ENCODE measurements at places on chromosomes 7 and 10.
A peak's percentile ranks its signal among the peaks of the same experiment; 100 is the strongest.

DNA sequence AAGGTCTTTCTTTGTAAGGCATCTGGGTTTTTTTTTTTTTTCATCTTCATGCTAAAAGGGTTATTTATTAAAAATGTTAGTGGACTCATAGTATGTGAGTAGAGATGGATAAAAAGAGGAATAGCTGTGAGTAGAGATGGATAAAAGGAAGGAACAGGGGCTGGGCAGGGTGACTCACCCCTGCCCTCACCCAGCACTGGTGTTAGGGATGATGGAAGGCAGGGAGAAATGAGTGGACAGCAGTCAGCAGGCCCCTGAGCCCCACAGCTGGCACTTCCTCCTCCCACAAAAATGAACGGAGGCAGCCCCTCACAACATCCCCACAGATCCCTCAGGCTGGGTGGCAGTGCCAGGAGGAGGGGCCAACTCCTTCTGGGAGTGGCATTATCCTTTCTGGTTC lies 39.3 kb downstream of the ANTXRL start:
- DNase-seq: no peak

DNA sequence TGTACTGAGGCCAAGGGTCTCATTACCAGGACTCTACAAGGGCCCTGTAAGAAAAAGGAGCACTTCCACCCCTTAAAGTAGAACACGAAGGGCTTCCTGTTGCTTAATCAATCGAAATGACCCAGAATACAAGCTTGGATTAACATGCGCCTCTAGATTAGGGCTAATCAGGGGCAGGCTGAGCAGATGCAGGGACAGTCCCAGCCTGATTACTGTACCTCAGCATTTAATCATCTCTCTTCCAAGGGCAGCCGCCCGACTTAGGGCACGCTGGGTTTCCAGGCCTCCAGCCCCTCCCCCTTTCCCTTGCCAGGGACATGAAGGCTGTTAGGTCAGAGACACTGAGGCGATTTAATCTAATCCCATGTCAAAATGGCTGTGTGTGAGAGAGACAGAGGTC lies 138.6 kb downstream of the NRF1 start:
- no peak for DNase-seq

DNA sequence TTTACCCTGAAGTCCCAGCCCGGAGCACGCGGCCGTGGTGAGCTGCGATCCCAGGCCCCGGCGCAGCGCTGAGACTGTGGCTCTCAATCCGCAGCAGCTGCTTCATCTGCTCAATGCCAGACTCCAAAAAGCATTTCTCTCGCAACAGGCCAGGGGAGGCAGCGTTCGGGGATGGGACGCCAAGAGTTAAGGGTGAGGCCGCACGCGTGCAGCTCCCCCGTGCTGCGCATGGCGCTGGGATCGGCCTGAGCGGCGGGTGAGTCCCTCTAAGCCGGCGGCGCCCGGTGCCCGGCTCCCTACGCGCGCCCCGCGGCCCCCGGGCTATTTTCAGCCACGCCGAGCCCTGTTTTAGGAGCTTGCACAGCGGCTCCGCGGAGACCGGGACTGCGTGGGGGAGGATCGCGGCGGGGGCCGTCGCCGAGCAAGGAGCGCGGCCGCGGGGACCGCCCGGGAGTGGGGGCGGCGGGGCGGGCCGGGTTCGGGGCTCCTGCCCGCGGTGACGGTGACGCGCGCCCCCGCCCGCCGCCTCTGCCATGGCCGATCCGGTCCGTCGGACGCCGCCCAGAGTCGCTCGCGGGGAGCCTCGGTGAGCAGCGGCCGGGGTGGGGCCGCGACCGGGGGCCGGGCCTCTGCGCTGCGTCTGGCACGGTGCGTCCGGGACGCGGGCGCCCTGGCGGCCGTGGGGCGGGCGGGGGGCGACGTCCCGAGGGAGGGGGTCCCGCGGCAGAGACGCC lies 29.4 kb upstream of the JAKMIP3 start:
- DNase-seq: peak; percentile 70

- DNase-seq: no peak
These were observed 125.8 kb downstream of the CRPPA start for GRCh38 chr7:16295558-16295957.

GRCh38 chr7:104931181-104931781 lies 82.7 kb upstream of the KMT2E start:
- DNase-seq: peak; percentile 58

GRCh38 chr10:128125416-128125943 lies 743 bp downstream of the MKI67 start:
- peak; percentile 9 for DNase-seq

DNA sequence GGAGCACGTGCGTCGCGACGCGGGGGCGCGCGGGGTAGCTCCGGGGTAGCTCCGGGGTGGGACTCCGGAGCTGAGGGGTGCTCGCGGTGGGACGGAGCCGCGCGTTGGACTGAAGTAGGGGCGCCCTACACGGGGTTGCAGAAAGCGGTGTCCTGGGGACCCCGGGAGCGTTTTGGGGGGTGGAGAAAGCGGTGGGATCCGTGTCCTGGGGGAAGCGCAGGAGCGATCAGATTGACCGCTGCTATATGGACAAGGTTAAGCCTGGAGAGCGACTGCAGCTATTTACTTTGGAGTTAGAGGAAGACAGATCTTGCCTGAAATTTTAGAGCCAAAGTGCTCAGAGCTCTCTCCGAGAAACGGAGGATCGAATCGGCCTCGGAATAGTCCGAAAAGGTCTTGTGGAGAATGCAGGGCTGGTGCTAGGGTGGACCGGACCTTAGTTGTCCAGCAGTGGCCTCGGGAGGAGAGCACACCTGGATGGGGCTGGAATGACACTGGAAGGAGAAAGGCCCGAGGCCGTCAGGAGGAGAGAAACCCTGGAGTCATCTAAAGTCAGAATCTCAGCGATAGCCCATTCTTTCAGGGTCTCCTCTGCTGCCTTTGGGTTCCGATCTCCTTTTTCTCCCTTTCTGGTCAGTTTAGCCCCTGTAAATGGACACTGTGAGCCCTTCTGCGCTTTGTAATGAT lies 564 bp downstream of the PDSS1 start:
- peak; percentile 10 for DNase-seq

- no peak for DNase-seq
These were observed 43.4 kb downstream of the CUZD1 start for GRCh38 chr10:122802282-122802681.

DNA sequence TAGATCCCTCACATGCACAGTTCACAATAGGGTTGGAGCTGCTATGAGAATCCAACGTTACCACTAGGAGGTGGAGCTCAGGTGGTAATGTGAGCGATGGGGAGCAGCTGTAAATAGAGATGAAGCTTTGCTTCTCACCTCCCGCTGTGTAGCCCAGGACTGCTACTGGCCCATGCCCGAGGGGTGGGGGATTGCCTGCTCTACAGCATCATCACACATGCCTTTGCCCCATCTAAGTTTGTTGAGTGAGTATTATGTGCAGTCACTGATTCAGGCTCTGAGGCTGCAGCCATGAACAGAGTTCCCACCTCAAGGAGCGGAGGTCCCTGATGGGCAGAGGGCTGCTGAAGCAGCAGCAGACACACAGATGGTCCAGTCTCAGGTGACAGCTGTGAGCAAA lies 94.1 kb downstream of the CHST15 start:
- DNase-seq: no peak

GRCh38 chr10:52217531-52217930 lies 96.5 kb upstream of the DKK1 start:
- DNase-seq: no peak

GRCh38 chr10:3225561-3225960 lies 53.0 kb upstream of the PITRM1 start:
- no peak for DNase-seq

DNA sequence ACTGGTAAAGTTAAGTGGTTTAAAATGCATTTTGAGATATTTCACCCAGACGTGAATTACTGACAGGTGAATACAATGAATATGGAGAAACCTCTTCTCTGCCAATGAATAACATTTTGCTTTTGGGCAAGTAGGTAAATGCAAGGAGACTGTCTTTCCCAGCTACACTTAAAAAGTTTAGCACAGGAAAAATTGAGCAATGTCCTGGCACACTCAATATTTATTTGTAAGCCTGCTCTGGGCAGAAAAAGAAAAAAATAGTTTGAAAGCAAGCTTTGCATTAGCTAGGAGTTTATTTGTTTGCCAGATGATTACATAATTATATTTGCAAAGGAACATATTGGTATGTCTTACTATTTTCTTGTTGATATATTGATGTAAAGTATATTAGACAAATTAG lies 624.2 kb downstream of the ACTR3B start:
- DNase-seq: no peak

DNA sequence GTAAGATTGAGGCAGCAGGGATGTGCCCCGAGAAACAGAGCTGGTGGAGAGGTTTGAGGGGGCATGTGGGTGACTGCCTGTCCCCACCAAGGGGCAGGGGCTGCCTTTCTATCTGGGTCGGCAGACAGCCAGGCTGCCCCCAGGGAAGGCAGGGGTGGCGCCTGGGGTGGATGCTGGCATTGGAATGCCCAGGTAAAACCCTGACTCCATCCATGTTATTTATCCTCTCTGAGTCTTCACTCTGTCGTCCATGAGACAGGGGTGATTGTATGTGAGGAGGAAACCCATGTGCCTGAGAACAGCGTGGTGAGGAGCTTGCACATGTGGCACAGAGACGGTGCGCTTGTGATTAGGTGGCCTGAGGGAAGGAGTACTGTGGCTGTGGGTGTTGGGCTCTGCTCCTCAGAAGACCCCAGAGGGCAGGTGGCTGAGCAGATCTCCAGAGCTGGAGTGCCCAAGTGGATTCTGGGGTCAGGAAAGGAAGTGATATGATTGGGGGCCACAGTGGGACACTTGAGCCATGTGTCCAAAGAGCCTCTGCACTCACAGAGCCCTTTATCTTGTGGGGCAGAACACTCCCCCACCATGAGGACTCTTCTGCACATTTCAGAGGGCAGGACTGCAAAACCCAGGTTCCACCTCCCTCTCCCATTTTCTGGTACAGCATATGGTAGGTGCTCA lies 100.4 kb upstream of the RET start:
- no peak for DNase-seq

DNA sequence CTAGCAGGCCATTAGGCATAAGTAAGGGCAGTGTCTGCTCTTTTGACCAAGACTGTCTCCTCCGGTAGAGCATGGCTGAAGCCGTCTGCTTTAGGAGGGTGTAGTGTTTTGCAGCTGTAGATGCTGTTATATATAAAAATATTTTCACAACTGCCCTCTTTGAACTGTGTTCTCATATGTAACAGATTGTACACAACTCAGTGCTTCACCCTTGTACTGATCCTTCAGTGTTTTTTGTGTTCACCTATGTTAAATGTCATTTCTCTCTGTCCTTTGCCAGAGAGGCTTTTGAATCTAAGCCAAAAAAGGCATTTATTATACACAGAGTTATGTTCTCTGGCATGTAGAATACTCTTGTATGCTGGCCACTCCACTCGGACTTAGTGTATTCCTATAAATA lies 135.5 kb downstream of the BICC1 start:
- DNase-seq: no peak

DNA sequence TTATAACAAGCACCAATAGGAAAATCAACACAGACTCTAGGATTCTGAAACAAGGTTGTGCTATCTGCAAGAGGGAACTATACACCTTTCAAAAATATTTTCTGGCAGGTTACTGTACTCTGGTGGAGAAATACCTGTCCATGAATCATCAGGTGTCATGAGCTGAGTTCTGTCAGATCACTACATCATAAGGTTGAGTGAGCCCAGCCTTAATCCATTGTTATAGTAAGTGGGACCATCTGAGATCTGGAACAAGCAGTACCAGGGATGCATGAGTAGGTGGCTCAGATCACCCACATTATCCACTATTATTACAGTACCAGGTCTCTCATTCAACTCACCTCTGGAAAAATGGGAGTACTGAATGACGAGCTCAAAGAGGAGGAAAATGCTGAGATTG lies 212.4 kb downstream of the DGKI start:
- DNase-seq: no peak

GRCh38 chr7:31074120-31074383 lies 21.9 kb downstream of the ADCYAP1R1 start:
- no peak for DNase-seq

- peak; percentile 48 for DNase-seq
These were observed 607.8 kb downstream of the PARD3 start for GRCh38 chr10:34207343-34207742.

DNA sequence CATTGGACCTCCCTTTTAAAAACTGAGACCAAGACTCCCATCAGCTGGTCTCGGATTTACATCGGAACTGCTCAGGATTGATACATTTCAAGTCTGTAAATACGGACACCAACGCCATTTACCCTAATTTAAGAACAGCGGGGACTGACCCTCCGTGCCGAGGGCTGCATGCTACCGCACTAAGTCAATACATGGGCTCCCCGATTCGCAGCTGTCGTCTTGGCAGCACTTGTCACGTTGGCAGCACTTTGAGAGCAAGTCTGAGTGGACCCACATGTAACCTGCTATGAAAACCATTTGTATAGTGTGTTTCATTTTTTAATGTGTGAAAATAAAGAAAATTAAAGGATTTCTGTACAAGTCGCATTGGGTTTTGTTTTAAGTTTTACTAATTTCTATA lies 83.4 kb downstream of the EZH2 start:
- DNase-seq: no peak

DNA sequence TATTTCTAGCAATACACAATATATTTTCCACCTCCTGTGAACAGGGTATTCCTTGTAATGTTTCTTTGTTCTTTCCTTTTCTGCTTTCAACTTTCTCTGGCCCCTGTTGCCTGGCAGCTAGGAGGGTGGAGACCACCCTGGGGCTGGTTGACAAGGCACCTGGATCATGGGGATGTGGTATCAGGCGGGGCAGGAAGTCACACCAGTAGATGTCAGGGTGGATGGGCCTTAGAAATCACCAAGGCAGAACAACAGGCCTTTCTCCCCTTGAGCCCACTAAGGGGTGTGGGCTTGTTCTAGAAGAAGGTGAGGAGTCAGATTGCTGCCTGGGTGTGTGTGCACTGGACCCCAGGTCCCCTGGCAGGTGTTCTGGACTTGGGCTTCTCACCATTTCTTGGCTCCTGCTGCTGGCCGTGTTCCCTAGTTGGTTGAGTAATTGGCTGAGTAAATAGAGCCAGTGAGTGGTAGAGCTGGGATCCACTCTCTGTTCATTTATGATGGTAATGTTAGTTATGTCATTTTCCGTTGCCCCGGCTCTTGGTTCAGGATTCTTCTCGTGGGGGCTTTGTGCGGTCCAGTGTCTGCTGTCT lies 24.9 kb downstream of the ZNF783 start:
- no peak for DNase-seq

DNA sequence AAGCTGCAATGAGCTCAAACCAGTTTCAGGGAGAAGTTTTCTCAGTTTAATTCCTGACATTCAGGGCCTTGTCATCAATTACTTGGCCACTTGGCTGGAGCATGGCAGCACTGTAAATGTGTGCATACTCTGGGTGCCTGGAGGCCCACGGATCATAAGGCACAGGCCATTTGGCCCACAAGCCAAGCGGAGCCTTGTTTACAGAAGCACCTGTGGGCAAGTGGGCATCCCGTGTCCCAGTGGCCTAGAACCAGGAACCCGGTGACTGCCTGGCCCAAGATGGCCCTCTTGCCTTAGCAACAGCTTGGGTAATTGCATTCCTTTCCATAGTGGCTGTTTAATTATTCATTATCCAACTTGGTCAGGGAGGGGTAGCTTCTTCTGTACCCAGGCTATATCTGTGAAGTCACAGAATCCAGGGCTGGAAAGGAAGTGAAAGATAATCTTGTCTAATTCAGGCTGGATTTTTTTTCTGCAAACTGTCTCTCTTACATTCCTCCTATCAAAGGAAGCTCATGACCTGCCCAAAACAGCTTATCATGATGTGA lies 426.4 kb upstream of the ZMIZ1 start:
- DNase-seq: no peak

GRCh38 chr10:78473006-78473405 lies 439.3 kb downstream of the RPS24 start:
- peak; percentile 62 for DNase-seq

- peak; percentile 14 for DNase-seq
These were observed 57.1 kb upstream of the IGFBP3 start for GRCh38 chr7:45978010-45978681.

Measured in neural progenitor cell (in vitro differentiated cells).